ENCODE measurements at places on chromosomes 6 and 20.

GRCh38 chr6:144737998-144738397 is 452.9 kb downstream of the UTRN start:
- DNase-seq = no peak

DNA sequence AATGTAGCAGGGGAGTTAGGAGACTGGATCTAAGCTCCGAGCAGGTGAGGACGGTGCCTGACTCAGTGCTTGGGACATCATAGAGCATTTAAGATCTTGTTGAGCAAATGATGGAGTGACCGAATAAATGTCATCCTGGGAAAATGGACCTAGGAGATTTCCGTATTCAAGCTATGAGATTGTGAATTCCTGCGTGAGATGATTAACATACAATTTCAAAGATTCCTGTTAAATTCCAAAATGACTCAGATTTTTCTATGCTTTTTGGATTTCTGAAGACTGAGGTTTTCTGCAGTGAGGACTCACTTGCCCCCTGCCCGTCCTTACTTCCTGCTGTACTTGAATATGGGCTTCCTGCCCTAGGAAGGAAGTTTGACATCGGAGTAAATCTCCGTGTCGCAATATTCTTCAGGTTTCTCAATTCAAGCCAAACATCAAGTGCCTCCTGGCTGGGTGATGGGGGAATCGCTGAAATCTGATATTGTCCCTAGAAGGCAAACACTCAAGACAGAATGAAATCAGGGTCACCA is 5.2 kb downstream of the SYTL3 start:
- no peak for DNase-seq

- no peak for DNase-seq
Measured at GRCh38 chr6:55046869-55047422, 127.4 kb upstream of the HCRTR2 start.

- DNase-seq = no peak
Measured at GRCh38 chr6:15661853-15662325, 939 bp downstream of the DTNBP1 start.
